Hematopoietic multipotent progenitor cell (in vitro differentiated cells): ENCODE measurements at places on chromosomes 2 and 18. TPM values are rescaled to one million over a fixed set of nuclear protein-coding genes. Genes with fewer than 3 reads are reported as not detected.

Gene CFC1B
- not detected for total RNA-seq

GRCh38 chr2:208062113-208062512 lies 36.8 kb upstream of the PLEKHM3 start:
- DNase-seq = no peak

GRCh38 chr2:208356846-208357574 lies 49.6 kb upstream of the PTH2R start:
- DNase-seq = no peak

Gene DIPK1C
- total RNA-seq = under 0.01 TPM

Gene SERPINB3
- not detected for total RNA-seq

Gene ELOA2
- total RNA-seq = not detected

Gene KHK
- total RNA-seq = 4.0 TPM

Gene FKBP1B
- total RNA-seq = 3.5 TPM

GRCh38 chr18:1581581-1581980 lies 676.9 kb downstream of the ADCYAP1 start:
- DNase-seq = no peak

Gene TMEM247
- total RNA-seq = not detected
